ENCODE measurements at places on chromosomes 6 and 20.
A peak's percentile ranks its signal among the peaks of the same experiment; 100 is the strongest.

- no peak for DNase-seq
Observed at GRCh38 chr6:167720456-167721285, 106.0 kb upstream of the AFDN start.

GRCh38 chr6:126461045-126461444 lies 121.1 kb downstream of the CENPW start:
- no peak for DNase-seq

- no peak for DNase-seq
Observed at GRCh38 chr6:113654396-113654795, 202.7 kb upstream of the MARCKS start.

DNA sequence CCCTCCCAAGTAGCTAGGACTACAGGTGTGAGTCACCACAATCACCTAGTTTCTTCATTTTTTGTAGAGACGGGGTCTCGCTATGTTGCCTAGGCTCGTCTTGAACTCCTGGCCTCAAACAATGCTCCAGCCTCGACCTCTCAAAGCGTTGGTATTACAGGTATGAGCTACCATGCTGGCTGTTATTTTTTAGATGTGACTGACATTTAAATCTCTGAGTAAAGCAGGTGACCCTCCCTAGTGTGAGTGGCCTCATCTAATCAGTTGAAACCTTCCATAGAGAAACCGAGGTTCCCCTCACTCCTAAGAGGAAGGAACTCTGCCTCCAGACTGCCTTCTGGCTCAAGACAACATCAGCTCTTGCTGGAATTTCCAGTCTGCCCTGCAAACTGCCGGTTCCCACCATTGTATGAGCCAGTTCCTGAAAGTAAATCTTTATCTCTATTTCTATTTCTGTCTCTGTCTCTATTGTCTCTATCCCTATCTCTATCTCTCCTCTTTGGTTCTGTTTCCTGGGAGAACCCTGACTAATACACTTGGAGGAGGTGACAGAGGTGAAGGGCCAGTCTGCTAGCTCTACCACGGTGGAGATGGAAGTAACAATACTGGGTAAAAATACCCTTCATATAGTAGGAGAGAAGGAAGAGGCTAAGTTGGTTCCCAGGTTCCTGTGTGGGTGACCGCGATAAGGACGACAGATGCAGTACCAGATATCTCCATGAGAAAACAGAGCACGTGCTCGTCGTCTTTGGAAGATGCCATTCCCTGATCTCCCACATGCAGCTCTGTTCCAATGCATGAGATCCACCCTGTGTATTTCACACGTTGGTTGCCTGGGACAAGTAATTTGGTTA lies 81.0 kb downstream of the MYB start:
- DNase-seq: no peak

GRCh38 chr6:19210849-19211590 lies 626.1 kb upstream of the ID4 start:
- DNase-seq: no peak

GRCh38 chr6:88587150-88587520 lies 376.3 kb downstream of the RNGTT start:
- DNase-seq: no peak

- DNase-seq: no peak
Observed at GRCh38 chr6:78948785-78949184, 81.4 kb downstream of the IRAK1BP1 start.

GRCh38 chr6:14128746-14129145 lies 11.2 kb downstream of the CD83 start:
- no peak for DNase-seq

DNA sequence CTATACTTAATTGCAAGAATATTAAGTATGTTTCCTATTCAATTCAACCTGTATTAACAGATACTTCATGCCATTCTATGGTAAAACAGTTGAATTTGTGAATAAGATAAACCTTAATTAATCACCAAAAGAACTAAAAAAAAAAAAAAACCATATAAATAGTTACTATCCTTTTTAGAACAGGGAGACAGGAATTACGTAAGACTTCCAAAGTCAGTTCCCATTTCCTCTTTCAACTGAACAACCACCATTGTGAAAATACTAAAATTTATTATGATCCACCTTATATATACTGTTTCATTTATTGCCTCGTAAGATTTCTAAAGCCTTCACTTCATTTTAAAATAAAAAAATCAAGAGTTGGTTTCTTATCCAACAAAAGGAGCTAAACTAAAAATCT lies 9.4 kb downstream of the CCNC start:
- DNase-seq: no peak

DNA sequence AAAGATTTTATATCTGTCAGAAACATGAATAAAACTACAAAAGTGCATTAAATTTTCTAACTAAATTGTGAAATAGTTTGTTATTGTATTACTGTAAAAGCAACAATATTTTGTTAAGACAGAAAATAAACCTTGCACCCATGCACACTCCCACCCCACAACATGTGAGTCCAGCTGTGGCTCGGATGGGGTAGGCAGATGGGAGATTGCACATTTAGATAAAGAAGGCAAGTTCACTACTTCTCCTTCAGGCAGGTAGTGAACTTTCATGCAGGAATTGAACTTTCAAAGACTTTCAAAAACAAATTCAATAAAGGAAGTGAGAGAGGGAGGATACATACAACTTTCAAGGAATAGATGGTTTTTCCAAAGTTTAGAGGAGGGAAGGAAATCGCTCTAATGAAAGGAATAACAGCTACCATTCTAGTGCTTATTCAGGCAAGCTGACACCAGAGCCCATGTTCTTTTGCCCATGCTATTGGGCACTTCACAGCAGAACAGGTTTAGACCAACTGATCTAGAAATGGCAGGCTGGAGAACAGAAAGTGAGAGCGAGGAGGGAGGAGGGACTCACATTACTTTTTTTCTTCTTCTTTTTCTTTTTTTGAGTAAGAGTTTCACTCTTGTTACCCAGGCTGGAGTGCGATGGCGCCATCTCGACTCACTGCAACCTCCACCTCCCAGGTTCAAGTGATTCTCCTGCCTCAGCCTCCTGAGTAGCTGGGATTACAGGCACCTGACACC lies 28.5 kb downstream of the SF3B5 start:
- DNase-seq: no peak

GRCh38 chr6:165960695-165961094 lies 207.0 kb downstream of the TBXT start:
- DNase-seq: no peak

DNA sequence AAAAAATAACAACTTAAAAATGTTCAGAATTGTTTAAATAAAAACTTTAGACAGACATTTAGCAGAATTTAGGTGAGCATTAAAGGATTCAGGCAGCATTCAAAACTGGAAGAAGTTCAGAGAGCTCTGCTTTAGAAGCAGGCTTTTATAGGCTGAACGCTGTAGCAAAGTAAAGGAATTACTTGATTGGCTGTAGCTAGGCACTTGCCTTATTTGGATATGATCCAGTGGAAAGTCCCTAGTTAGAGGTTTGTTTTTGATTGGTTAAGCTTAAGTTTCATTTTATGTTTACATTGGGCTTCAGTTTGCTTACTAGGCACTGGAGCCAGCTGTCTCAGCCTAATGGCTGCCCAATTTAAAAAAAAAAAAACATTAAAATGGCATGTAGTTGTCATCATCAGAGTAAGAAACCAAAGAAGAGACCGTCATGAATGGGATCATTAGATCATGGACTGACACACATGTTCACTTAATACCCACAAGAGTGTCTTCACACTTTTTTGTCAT lies 65.1 kb downstream of the CBFA2T2 start:
- no peak for DNase-seq

GRCh38 chr6:146545581-146545980 lies 1.9 kb downstream of the RAB32 start:
- DNase-seq: no peak

DNA sequence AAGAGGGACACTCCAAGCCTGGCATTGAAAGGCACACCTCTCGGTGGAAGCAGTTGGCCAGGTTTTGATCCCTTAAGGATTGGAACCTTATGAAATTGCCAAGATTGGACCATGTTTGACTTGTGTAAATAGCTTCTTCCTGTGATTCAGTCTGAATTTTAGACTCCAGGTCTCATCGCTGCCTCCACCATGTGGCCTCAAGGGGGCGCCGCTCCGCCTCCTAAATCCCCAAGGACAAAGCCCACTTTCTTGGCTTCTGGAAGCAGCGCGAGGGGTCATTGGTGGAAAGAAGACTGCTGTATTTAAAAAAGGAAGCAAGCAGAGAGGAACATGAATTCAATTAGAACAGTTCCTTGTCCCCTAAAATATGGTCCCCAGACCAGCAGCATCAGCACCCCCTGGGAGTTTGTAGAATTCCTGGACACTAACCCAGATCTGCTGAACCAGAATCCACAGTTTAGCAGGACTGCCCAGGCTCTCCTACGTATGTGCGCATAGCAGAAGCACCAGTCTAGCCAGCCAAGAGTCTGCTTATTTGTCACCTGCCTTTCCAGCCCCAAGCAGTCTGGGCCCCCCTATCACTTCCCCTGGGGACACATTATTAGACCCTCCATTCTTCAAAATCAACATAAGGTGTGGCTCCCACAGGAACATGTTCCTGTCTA lies 108.5 kb downstream of the LY86 start:
- DNase-seq: peak; percentile 37

DNA sequence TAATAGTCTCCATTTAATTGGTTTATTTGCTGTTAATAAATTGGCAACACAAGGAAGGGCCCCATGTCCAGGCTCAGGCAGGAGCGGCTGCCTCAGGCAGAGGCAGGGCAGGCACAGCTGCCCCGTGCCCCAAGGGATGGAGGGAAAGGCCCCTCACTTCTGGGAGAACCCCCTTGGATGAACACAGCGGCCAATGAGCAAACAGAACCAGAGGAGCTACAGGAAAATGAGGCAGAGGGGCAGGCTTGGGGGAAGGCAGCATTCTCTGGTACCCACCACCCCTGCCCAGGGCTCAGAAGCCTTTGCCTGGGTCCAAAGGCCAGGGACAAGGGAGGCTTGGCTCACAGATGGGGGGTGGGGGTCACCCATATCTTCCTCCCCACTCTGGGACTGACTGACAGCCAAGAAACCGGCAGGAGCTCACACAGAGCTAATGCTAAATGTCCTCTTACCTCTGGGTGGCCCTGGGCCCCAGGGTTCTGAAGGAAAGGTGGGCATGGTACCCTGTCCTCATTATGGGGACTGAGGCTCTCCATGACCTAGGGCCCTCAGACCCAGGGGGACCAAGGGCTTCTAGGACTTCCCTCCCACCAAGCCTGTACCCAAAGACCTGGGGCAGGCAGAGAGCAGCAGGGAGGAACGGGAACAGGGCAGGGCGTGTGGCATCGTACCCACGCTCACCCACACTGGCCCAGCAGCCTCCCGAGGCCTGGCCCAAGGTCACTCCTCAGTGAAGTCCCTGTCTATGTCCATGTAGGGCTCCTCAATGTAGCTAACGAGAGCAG lies 47.0 kb downstream of the MYH7B start:
- no peak for DNase-seq

DNA sequence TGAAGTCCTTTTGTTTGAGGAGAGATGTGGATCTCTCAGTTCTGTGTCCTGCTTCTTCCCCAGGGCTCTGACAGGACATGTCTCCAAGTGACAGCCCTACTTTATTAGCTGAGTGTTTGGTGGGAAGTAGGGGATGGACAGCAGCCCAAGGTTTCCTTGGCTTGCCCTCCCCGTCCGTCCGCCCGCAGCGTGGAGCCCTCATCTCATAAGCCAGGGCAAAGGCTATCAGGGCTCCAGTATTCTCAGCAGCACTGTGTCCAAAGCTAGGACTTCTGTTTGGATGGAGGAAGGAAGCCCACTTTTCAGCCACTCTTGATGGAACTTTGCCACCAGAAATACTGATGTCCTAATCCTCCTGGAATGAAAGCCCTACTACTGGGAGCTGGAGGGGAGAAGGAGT lies 13.6 kb downstream of the CDC5L start:
- DNase-seq: no peak

- DNase-seq: no peak
Observed at GRCh38 chr20:35318502-35319157, 26.4 kb upstream of the FAM83C start.

DNA sequence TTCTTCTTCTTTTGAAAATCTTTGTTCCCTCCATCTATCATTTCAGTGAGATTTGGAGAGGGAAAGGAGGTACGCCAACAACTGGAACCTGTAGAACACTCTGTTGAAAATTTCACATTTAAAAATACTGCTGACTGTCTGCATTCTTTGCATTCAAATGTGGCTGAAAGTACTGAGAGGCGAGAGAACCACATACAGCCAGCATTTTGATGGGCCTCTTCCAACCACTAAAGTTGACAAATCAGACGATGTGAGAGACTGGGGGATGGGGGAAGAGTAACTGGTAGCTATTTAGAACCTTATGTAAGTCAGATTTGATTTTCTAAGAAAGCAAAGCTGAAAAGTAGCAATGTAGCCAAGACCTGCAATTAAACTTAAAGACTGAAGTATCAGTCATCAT lies 77.5 kb downstream of the FKBP5 start:
- no peak for DNase-seq

DNA sequence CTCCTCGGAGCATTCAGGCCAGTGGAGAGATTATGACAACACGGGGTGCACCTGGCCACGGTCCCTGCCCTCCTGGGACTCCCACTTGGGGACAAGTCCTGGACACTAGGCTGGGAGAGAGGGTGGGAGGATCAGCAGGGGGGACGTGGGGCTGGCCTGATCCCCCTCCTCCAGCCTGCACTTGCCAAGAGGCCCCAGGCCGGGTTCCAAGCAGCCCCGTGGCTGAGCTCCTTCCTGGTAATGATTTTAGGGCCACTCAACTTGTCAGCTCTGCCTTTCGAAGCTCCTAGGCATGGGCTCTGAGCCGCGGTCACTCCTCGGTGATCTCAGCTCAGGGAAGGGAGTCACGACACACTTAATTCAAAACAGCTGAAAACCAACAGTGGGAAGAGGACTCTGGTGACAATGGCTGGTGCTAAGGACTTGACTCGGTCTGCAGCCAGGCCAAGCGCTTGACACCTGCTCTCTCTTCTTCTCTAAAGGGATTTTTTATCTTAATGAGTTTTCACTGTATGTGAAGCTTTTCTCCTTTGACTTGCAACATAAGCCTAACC lies 161.7 kb downstream of the BMP7 start:
- DNase-seq: no peak

DNA sequence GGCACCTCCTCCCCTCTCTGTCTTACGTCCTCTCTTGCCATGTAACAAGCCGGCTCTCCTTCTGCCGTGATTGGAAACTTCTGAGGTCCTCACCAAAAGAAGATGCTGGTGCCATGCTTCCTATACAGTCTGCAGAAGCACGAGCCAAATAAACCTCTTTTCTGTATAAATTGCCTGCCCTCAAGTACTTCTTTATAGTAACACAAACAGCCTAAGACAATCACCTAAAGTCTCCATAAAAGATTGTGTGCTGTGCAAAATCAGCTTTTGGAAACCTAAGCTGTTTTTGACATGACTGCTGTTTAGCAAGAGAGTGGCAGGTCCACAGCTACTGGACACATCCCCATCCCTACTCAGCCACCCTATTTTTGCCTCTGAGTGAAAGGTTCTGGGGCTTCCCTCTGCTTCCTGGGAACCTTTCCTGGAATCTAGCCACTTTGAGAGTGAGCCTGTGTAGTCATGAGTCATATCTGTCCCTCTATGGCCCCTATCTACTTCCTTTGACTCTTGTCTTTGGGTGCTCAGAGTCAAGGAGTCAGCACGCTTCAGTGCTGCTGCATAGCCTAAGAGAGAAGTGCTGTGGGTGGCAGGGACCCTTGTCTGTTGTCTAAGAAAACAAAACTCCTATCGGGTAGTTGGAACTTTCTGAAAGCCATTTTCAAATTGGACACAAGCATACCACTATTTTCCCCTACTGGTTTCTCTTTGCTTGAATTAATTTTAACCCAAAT lies 110.0 kb downstream of the PPP1R14C start:
- DNase-seq: no peak

- no peak for DNase-seq
Observed at GRCh38 chr20:51076786-51077685, 54.1 kb upstream of the KCNG1 start.

Data from mesothelial cell of epicardium (in vitro differentiated cells).